ENCODE measurements at places on chromosomes 6 and 20.

DNA sequence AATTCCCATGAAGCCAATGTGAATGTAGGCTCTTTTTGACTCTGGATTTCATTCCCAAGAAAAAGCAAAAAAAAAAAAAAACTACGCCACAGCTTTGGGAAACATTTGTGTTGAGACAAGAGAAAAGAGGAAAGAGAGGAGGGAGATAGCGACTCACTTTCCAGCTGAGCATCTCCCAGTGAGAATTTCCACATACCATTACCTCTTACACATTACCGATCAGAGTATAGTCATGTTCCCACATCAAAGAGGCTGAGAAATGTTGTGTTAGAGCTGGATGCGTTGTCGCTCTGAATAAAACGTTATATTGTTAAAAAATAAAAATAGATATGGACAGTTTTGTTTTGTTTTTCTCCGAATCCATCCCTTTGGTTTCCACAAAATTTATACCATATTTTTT is 1019.3 kb upstream of the ADGRB3 start:
- no peak for DNase-seq

- DNase-seq, result no peak
Measured at GRCh38 chr6:127204281-127204680, 62.4 kb upstream of the RNF146 start.

DNA sequence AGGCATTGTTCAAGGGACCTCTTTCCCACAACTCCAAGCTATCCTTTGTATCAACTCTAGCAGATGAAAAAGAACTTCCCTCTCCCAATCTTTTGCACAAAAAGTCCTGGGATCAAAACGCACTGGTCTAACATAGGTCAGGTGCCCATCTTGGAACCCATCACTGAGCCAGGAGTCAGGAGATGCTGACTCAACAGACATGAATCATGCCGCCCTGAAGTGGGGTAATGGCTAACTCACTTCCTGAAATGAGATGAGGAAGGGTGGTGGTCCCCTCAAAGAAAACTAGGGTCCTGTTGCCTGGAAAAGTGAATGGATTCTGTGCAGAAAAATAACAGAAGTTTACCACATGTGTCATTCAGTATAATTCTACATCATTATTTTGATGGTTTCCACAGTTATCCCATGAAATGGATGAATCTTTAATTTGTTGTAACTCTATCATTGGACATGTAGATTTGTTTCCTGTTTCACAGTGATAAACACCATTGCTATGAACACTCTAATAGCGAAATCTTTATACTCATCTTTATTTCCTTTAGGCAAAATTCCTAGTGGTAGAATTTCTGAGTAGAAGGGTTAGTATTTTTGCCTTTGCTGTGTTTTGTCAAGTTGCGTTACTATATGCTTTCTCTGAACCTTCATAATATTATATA is 151.3 kb downstream of the SLC16A10 start:
- DNase-seq, result no peak

DNA sequence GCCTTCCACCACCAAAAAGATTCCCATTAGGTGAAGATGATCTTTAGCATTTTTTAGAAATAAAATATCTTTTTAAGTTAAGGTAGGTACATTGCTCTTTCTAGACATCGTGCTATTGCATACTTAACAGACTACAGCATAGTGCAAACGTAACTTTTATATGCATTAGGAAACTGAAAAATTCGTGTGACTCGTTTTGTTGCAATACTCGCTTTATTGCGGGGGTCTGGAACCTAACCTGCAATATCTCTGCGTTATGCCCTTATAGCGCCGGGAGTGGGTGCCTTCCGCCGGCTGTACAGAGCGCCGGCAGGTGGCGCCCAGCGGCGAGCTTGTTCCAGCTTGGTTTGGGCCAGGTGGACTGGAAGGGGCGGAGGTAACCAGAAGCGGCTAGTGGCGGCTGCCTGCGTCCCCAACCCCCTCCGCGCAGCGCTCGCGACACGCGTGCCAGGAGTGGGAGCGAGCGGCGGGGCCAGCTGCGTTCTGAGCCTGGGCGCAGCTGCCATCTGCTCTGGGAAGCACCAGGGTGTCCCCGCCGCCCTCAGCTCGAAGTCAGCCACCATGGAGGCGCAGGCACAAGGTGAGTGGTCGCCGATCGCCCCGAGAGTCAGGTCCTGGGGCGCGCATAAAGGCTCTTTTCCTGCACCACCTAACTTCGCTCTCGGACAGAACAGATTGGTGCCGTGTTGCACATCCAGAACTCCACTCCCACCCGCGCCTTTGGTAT is at the start of gene TPD52L1:
Gene TPD52L1, plus strand, starts transcription at position 383 of the 727 bp plus-strand sequence. Its CDS starts 179 bp downstream, at position 562.
- peak; percentile 16 for DNase-seq

DNA sequence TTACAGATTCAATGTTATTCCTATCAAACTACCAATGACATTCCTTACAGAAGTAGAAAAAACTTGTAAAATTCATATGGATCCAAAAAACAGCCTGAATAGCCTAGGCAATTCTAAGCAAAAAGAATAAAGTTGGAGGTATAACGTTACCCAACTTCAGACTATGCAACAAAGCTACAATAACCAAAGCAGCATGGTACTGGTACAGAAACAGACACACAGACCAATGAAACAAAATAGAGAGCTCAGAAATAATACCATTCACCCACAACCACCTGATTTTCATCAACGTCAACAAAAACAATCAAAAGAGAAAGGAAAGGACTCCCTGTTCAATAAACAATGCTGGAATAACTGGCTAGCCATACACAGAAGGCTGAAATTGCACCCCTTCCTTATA is 17.2 kb upstream of the PLN start:
- no peak for DNase-seq

DNA sequence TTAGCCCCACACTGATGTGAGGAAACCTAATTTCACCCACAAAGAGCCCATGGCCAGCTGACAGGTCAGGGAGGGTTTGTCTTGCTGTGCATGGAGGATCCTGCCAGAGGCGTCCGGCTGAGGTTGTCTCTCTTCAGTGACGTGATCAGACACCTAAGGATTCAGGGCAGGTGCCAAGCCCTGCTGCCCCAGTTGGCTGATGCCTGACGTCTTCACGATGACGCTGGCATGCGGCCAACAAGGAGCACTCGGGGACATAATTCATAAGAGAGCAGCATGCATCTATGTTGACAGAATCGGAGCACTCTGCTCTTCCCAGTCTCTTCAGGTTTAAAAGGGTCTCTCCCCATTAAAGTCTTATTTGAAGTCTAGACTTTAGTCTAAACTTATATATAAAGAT is 47.8 kb downstream of the PSMB1 start:
- no peak for DNase-seq

DNA sequence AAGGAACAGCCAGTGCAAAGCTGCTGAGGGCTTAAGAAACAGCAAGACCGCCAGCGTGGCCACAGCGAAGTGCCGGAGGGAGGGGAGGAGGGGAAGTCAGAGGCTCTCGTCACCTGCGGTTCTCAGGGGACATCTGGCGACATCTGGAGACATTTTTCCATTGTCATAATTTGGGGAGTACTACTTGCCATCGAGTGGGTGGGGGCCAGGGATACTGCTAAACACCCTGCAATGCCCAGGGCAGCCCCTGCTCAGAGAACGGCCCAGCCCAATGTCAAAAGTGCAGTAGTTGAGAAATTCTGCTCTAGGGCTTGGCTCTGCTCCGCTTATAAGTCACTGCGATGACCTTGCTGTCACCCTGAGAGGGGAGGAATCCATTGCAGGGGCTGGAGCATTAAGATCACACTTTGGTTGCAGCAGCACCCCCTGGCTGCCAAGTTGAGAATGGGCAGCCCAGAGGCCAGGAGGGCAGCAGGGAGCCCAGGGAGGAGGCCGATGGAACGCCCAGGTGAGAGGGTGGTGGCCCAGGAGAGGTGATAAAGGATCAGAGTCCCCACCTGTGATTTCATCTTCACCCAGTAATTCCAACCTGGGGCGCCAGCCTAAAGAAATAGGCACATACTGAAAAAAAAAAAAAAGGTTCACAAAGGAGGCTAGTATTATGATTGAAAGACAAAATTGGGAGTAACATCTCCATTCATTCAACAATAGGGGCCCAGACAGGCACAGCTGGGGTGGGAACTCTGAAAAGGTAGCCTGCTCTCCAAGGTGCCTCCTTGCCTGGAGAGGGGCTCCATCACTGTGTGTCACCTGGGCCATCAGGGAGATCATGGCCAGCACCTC is 218.2 kb downstream of the BMP7 start:
- no peak for DNase-seq

DNA sequence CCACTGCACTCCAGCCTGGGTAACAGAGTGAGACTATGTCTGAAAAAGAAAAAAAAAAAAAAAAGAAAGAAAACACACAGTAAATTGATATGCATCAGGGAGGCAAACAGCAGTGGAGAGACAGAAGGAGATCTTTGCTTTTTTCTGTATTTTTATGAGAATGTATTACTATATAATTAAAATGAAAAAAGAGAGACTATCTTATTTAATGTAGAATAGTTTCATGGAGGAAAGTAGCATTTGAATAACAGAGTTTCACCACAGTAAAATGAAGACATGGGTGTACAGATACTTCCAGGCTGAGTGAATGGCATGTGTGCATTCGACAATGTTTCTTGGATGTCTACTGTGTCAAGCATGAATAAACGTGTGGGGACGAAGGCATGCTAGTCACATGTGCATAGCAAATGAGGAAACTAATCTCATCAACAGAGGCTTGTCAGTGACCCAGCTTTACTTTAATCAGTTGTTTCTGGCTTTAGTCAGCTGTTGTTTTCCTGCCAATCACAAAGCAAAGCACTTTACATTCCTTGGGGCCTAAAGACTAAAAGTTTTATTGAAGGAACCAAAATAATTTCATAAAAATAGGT is 55.5 kb upstream of the ARMH2 start:
- DNase-seq, result no peak

GRCh38 chr6:108998485-108998884 is 96.2 kb downstream of the SESN1 start:
- DNase-seq, result no peak

GRCh38 chr20:39264506-39265172 is 302.5 kb downstream of the DHX35 start:
- peak; percentile 28 for DNase-seq

DNA sequence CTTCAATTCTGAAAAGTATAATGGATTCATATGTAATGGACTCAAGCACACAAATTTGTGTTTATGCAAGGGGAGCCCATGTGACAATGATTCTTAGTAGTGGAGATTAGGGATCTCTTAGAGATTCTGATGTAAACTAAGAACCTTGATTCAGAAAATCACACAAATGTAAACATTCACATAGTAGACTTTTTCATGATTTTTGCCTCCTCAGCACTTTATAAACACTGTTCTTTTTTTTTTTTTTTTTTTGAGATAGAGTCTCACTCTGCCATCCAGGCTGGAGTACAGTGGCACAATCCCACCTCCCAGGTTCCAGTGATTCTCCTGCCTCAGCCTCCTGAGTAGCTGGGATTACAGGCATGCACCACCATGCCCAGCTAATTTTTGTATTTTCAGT is 170.1 kb upstream of the PLCB4 start:
- DNase-seq, result no peak

DNA sequence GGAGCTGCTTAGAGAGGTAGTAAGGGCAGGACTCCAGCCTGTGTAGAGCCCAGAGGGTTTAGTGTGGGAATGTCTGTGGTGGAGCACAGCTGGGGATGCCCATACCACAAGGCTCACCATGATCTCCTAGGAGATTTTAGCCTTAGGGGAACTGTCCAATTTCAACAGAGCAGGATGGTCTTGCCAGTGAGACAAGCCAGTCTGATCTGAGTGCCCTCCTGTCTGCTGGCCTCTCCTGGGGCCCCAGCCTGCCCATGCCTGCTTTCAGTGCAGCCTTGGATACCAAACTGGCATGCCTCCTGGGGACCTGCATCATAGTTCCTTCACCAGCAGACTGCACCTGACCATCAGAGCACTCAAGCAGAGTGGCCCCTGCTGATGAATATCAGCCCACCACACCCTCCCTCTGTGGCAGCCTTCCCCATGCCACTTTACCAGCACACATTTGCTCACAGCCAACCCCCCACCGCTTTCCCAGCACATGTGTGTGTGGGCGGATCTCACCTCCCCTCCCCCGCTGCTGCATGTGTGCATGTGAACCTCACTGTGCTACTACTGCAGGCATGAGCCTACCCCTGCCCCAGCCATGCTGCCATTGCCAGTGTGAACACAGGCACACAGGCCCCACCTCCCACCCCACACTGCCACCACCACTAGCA is 7.9 kb upstream of the TREM1 start:
- no peak for DNase-seq

GRCh38 chr20:49581482-49581881 is 13.5 kb upstream of the PTGIS start:
- no peak for DNase-seq

DNA sequence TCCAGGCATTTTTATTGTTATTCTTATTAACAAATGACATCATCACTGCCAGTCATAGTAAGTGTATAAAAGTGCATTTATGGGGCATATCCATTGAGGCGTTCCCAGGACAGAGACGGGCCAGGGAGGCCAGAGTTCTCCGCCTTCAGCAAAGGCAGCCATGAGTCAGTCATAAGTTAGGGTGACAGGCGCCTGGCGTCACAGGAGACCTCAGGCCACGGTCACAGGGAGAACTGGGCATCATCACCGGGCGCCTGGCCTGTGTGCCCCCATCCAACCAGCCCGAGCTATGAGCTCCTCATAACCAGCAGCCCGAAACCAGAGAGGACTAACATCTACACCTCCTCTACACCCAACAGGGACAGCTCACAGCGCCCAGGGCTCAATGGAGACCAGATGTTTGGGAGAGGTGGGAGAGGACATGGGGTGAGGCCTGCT is 259.2 kb downstream of the DLL1 start:
- no peak for DNase-seq

DNA sequence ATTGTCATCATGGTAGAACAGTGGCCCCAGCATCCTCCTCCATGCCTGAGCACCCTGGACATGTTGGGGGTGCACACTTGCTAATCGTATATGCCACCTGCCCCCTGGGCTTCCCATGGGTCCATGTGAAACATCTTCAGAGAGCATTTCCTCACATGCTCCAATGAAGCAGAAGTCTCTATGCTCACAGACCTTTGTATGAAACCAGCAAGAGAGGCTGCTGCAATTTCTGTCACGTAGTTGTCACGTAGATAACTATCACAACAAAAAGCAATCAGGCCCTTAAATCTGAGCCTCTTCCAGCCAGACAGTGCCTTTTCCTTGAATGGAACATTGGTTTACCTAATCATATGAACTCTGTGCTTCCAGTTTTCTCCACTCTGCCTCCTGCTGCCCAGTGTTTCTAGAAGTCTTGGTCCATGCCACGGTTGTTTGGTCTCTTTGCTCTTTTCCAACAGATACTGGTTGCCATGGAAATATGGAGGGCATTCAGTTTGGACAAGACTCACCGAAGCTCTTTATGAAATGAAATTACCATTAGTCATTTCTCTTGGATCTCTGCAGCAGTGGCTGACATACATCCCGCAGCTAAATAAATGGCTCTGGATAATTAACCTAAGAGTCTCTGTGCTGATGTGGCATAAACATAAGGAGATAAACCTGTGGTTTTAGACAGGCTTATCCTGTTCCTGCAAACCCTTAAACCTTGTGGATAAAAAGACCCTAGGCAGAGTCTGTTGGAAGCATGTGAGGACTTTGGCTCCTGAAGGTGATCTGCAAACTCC is 172.8 kb upstream of the SYNDIG1 start:
- no peak for DNase-seq

DNA sequence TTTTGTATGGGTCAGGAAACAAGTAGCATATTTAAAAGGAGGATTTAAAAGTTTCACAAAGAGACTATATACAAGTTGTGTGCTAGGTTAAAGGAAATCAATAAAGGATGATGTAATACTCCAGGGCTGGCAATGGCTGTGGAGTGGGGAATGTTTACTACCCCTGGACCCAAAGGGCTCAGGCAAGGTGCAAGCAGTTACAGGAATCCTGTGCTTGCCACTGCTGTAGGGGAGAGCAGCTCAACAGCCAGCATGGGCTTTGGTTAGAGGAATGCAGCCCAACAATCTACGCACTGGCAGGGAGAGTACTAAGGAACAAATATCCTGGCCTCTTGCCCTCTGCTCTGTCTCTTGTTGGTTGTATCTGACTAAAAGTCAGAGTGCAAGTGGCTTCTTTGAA is 1642.2 kb downstream of the KHDRBS2 start:
- no peak for DNase-seq

Measured in memory B cell (primary cell).